CD4-positive, alpha-beta T cell treated with Interleukin-15 for 1 hour (primary cell): ENCODE measurements at places on chromosomes 2 and 18.

- no peak for DNase-seq
Measured at GRCh38 chr2:7819316-7819715, 862.5 kb upstream of the ID2 start.

DNA sequence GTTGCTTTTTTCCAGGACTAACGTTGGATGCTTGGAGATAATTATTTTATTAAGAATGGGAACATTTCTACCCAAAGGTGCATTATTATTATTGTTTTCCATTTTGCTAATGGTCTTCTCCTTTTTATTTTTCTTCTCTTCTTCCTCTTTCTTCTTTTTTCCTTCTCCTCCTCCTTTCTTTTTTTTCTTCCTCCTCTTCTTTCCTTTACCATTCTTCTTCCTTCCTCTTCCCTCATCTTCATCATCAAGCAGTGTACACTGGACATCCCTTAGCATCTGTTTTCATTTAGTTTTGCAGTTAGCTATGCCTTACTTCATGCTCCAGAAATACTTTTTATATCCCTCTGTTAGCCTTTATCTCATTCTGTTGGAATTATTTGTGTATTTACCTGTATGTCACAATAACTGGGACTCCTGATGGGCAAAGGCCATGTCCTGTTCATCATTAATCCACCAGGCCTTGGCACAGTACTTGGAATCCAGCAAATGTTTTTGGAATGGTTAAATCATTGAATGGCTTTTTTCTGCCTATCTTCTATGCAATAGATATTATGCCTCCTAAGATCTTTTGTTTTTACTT lies 162.7 kb downstream of the CAMKMT start:
- no peak for DNase-seq

DNA sequence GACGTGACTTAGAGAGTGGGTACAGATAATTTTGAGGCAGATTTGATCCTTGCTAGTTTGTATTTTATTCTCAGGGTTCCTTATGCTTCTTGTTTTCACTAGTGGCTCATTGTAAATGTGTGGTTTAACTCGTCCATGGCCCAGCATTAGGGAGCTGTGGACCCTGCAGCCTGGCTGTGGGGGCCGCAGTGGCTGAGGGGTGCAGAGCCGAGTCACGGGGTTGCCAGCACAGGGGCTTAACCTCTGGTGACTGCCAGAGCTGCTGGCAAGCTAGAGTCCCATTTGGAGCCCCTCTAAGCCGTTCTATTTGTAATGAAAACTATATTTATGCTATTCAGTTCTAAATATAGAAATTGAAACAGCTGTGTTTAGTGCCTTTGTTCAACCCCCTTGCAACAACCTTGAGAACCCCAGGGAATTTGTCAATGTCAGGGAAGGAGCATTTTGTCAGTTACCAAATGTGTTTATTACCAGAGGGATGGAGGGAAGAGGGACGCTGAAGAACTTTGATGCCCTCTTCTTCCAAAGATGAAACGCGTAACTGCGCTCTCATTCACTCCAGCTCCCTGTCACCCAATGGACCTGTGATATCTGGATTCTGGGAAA lies 269.9 kb downstream of the MYT1L start:
- DNase-seq: no peak

DNA sequence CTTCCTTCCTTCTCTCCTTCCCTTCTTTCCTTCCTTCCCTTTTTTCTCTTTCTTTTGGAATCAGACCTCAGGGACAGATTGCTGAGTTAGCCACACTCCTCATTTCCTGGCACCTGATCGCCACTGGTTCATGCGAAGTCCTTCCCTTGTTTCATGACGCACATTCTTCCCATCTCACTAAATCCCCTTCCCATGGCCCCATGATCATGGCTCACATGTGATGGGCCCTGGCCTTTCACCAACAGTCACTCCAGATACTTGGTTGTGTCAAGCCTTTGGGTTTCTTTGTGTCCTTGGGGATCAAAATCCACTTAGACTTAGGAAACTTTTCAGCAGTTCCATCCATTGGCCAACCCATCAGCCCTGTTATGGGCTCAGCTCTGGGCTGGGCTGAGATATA lies 23.8 kb upstream of the ASPRV1 start:
- DNase-seq: no peak

- no peak for DNase-seq
Measured at GRCh38 chr18:3726238-3726951, 276.4 kb downstream of the TGIF1 start.

- no peak for DNase-seq
Measured at GRCh38 chr2:239142806-239143205, 258.0 kb downstream of the HDAC4 start.

DNA sequence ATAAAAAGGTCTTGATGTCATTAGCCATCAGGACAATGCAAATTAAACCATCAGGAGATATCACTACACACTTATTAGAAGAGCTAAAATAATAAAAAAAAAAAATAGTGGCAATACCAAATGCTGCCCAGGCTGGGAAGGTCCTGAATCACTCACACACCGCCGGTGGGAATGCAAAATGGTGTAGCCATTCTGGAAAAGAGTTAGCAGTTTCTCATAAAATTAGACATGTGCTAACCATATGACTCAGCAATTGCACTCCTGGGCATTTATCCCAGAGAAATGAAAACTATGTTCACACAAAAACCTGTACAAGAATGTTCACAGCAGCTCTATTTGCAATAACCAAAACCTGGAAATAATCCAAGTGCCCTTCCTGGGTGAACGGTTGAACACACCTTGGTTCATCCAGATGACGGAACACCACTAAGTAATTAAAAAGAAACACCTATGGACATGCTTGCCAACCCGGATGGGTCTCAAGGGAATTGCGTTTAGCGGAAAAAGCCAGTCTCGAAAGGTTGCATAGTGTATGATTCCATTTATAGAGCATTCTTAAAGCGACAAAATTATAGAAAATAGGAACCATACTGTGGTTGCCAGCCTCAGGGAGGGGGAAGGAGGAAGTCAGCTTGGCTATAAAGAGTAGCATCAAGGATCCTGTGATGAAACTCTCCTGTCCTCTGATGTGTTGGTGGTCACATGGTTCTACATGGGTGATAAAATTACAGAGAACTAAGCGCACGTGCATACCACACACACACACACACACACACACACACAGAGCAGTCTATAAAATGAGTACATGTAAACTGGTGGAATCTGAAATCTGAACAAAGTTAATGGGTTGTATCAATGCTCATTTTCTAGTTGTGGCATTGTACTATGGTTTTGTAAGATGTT lies 4.6 kb downstream of the MBP start:
- peak; percentile 70 for DNase-seq

DNA sequence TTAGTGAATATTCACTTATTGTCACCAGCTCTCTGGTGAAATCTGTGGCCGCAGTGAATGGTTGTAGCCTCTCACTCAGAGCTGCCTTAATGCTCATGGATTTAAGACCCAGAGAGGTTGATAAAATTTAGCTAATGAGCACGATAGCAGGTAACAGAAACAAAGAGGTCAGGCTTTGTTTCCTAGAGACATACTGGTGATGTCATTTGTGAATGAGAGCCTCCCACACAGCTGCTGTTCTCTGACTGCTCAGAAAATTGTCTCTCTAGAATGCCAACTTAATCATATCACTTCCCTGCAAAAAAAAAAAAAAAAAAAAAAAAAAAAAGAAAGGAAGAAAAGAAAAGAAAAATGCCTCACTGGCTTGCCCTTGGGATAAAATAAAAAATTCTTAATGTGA lies 411.7 kb upstream of the MYT1L start:
- DNase-seq: no peak

GRCh38 chr2:149729586-149729985 lies 142.0 kb upstream of the MMADHC start:
- no peak for DNase-seq

- no peak for DNase-seq
Measured at GRCh38 chr2:45626387-45627221, 15.5 kb upstream of the SRBD1 start.

DNA sequence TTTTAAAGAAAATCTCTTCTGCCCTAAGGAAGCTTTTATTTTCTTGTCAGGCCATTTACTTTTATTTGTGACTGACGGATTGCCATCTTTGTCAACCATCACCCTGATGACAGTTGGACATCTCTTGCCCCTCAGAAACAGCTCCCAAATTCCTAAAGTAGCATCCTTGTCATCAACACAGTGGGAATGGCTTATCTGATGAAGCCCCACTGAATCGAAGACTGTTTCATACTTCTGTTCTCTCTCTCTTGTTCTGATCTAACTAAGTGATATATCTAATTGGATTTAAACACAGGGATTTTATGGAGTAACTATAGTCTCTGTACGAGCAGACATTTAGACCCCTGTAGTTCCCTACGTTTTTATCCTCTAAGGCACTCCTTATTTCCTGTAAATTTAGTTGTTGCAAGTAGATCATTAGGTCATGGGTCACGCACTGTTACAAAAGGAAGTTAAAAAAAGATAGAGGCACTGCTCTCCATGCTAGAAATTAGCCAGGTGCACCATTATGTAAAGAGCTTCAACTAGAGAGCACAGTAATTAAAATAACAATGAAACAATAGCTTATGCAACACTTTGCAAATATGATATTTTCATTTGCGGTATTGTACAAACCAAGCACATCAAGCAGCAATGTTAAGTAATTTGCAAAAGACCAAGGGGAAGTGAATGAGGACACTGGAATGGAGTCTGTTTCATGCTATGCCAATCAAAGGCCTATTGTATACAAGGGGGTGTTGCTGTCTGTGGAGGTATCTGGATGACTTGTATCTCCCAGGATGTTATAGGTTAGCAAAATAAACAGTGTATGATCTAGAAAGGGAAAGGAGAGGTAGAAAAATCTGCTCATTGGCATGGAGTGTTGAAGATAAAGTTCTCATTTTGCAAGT lies 284.7 kb downstream of the LRRTM1 start:
- no peak for DNase-seq

DNA sequence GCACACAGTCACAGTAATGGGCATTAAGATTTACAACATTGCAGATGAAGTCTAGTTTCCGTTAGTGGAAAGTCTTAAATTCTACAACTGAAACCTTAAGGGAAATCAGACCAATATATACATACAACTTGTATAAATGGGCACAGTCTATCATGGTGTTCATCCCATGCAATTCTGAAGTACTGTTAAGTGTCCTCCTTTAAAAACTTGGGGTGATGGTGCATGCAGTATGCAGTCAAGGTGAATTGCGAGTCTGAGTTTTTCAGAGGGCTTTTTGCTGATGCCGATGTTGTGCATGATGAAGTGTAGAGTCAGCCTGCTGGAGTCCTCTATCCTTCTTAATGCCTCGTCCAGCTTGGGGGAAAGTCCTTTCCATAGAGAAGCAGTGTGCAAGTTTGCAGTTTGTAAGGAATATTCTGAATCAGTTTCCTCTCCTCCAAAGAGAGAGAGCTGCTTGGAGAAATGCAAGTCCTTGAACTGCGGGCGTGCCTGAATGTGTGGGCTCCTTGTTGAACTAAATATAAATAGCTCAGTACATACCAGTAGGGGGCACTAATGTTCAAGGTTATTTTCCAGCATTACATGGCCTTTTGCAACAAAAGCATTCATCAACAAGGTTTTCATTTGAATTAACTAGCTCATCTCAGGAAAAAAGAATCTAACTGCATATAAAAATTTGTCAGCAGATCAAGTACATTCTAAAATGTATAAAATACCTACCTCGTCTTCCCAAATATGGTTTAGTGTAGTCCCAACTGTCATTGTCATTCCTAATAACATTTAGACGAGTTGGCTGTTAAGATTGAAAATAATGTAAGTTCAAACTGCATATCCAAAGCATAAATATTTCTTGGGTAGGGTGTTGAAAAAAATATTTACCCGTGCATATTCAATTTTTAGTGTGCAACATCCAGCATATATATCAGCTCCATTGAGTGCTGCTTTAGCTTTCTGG lies 21.3 kb downstream of the HNRNPLL start:
- peak; percentile 23 for DNase-seq

- DNase-seq: no peak
Measured at GRCh38 chr2:140873915-140874531, 1256.8 kb downstream of the LRP1B start.

GRCh38 chr2:54635554-54636152 lies 87.8 kb upstream of the EML6 start:
- DNase-seq: no peak

- DNase-seq: no peak
Measured at GRCh38 chr2:210814251-210815025, 258.0 kb downstream of the CPS1 start.

- DNase-seq: no peak
Measured at GRCh38 chr2:196944570-196944969, 18.1 kb upstream of the PGAP1 start.

GRCh38 chr2:211157856-211158463 lies 601.6 kb downstream of the CPS1 start:
- peak; percentile 30 for DNase-seq

DNA sequence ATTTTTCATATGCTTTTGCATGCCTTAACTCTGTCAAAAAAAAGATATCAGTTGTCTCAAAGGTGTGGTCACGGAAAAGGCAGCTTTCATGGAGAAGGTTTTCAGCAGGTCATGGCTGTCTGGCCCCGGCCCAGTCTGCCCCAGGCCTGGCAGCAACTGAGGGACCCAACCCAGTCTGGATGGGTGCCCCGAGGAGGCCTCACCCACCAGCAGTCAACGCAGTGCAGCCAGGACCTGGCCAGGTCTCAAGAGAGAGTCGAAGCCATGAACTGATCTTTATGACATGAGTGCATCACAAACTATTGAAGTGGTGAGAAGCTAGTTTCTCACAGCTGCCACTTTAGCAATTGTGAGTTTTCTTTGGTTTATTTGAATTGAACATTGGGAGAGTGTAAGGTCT lies 7.9 kb downstream of the TUBB6 start:
- DNase-seq: no peak

DNA sequence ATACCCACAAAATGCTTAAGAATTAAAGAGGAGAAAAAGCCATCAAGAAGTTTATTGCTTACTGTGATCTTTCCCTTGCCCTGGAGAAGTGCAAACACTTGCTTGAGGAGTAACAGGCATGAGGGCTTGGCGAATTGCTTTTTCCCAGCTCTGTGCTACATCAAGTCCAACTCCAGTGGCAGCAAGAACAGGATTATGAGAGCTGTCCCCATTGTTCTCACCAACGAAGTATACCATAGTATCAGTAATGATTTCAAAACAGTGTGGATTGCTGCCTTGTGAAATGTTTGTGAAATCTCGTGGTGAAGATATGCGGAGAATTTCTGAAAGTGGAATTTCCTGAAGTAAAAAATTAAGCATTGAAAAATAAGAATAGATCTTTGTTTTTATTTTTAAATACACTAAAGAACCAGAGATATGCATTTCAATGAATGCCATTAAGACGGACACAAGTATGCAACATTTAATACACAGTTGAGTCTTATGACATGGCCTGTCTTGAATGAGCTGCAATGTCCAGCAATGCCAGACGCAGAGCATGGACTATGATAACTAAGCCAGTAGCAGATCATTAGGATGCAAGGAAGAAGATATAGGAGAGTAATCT lies 43.0 kb downstream of the NDUFAF7 start:
- no peak for DNase-seq

DNA sequence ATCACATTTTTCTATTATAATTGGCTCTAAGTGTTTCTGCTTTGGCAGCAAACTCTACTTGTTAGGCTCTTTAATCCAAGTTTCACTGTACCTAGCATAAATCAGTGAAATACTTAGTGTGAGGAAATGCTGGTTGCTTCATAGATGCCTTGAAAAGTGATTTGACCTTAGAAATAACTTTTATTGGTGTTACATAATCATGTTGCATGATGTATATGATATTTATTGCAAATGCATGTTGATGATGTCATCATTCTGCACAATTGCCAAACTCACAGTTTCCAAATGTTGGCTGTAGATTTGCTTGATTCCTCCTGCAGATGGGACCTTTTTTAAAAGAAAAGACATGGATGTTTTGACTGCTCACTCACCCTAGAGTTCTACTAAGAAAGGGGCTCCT lies 137.6 kb upstream of the BCL2L11 start:
- DNase-seq: no peak

- no peak for DNase-seq
Measured at GRCh38 chr2:234334151-234334550, 162.7 kb downstream of the ARL4C start.
